ENCODE measurements at places on chromosomes 2 and 18.

DNA sequence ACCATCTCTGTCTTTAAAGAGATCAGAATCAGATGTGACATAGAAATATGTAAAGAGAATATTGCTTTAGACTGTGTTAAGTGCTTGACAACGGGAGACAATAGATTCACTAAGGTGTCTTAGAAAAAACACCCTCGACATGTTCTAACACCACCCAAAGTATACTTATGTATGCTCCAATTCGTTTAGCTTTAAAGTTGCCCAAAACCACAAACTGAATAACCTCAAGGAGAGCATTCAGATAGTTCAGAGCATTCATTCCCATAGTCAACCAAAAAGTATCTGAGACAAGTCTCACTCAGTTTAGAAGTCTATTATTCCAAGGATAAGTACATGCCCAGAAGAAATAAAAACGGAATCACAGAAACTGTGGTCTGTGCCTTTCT is 96.4 kb downstream of the KYNU start:
- no peak for DNase-seq

DNA sequence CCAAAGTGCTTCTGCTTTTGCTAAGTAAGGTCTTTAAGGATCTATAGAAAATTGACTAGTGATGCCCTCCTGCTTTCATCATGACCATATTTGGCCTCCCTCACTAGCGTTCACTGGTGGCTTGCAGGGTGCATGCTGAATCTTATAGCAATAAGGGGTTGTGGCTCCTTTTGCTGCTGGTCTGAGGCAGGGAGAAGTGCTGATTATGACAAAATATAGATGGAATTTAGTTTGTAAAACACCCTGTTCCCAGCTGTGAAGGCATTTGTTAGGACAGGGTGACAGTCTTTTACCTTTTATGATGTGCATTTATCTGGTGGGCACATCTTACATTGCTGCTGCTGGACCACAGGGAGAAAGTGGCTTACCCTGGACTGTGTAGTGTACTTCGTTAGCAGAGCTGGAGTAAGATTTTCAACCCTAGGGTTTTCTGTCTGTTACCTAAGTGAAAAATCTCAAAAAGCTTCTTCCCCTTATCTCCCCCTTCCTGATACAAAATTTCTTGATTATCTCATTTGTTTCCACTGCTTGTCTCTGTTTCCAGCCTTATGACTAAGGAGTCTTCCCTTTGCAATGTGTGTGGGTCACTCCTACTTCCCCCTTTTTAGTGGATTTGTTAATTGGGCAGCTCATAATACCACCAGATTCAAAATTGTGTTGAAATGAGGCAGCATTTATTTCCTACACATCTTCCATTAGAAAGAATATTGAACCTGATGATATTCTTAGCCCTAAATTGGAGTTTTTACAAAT is 21.2 kb upstream of the RPL37A start:
- no peak for DNase-seq

DNA sequence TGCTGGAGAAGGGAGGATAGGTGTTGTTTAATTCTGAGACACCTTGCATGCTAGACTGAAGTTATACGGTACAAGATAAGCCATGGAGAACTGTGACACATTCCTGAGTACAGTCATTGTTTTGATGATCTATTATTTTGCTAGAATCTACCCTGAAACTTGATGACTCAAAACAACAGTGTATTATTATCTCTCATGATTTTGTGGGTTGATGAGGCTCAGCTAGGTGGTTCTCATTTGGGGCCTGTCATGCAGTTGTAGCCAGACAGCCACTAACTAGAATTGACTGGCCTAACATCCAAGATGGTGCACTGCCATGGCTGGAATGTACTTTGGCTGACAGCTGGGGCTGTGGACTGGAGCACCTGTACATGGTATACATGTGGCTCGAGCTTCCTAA is 5.4 kb upstream of the IL1R1 start:
- no peak for DNase-seq

GRCh38 chr2:60873381-60873780 is 8.0 kb upstream of the REL start:
- DNase-seq = no peak

GRCh38 chr18:48790869-48791635 is 159.7 kb downstream of the SMAD7 start:
- DNase-seq = no peak

DNA sequence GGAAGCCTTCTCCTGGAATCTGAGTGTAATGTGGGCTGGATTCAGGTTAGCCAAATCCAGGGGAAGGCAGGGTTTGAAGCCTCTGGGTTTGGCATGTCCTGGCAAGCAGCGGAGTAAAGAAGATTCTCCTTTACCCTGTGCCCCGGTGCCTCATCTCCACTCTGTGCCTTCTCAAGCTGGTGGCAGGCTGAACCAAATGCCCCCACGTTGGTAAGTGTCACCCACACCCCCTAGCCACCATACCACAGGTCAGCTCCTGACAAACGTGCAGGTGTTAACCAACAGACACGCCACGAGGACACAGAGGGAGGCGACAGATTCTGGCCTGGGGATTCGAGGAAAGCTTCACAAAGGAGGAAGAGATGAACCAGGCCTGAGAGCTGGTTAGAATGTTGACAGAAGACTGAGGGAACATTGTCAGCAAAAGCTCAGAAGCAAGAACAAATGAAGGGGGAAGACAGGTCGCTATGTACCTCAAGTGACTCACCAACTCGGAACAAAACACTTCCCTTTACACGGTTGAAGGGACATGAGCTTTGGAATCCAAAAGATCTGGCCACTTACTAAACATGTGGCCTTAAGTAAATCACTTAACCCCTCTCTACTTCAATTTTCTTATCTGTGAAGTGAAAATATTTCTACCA is 85.2 kb upstream of the LCLAT1 start:
- no peak for DNase-seq

GRCh38 chr2:162215162-162215561 is 28.1 kb downstream of the FAP start:
- DNase-seq = no peak

DNA sequence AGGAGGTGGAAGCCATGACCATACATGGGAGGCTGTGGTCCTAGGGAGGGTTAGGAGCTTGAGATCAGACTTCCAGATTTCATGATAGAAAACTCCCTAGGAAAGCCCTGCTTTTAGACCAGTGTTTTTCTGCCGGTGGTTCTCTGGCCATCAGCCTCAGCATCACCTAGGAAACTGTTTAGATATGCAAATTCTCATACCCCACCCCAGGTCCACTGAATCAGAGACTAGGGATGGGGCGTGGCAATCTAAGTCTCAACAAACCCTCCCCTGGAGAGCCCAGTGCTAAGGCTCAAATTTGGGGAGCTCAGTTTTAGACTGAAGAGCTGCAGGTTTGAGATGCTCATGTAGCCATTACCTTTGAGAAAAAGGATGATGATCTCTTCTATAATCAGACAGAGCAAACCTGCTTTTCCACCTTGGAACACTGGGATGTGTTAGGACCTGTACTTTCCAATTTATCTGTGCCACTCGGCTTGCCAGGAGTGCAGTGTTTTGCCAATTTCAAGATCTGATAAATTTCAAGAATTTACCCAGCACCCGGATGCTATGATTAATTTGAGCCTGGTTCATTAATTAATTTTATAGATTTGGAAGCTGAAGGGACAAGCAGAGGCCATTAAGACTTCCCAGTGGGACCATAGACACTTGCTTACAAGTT is 31.5 kb upstream of the LYPD6B start:
- no peak for DNase-seq

- DNase-seq = no peak
Measured at GRCh38 chr2:159968279-159968900, 94.0 kb downstream of the PLA2R1 start.

Measured in esophagus squamous epithelium (tissue), 5 donors.